ENCODE measurements at places on chromosomes 11 and 22.

DNA sequence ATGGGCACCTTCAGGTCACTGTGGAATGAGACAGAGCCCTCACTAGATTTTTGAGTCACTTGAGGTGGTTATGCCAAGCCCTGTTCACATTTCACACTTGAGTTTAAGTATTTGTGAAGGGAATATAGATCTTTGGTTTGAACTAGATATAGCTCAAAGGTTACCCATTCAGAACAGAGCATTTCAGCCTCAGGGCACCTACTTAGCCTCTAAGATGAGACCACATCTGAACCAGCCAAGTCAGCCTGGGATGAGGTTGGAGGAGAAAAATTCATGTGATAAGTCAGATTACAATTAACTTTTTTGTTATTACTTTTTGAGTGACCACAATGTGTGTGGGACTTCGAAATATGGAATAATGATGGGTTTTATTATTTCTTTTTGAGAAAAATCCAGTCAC is 127.8 kb downstream of the TEAD1 start:
- DNase-seq, result no peak

GRCh38 chr11:73671701-73672100 is 25.3 kb downstream of the PLEKHB1 start:
- no peak for DNase-seq

- DNase-seq, result no peak
Observed at GRCh38 chr11:71530602-71531001, 3.5 kb downstream of the KRTAP5-7 start.

DNA sequence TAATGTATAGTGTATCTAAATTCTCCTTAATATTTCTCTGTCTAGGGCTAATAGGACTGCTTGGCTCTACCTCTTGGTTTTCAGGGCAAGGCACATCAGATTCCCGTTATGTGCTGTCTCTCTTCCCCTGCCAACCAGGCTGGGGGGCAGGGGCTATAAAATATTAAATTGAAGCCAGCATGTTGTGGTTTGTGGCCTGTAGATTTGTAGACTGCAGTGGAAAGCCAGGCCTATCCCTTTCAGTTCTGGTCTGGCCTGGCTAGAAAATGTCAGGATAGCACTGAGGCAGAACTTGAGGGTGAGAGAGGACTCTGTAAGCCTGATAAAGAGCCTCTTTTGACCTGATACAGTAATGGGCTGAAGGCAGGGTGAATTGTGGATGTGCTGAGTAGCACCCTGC is 14.4 kb upstream of the GRK2 start:
- no peak for DNase-seq

- no peak for DNase-seq
Observed at GRCh38 chr22:20632082-20632481, 124.7 kb downstream of the MED15 start.

GRCh38 chr11:68057807-68058206 is 19.0 kb downstream of the TCIRG1 start:
- DNase-seq, result no peak

DNA sequence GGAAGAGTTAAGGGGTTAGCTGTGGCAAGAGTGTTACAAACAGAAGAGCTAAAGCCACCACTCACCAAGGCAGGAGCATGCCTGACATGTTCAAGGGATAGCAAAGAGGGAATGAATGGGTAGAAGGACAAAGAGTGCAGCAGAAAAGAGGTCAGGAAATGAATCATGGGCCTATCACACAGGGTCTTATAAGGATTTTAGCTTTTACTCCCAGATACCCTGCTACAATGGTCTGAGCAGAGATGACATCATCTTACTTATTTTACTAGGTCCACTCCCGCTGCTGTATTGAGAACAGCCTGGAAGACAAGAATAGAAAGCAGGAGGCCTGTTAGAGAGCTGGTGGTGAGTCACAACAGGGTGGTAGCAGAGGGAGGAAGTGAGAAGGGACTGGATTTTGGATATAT is 9.8 kb downstream of the TRAF6 start:
- DNase-seq, result no peak

- no peak for DNase-seq
Observed at GRCh38 chr22:44401783-44402110, 89.0 kb upstream of the SHISAL1 start.

DNA sequence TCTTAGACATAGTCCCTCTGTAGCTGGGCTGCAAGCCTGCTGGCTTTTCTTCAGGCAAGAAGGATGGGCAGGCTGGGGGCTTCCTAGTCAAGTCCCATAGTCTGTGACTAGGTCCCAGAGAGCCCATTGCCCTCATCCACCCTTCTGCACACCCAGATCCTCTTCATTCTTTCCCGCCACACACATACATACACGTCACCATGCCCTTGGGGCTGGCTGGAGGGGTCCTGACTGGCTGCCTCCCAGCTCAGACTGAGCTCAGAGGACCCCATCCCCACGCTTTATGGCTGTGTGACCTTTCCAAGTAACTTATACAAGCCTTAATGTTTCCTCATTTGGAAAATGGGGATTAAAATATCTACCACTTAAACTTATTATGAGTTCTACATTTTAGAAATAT is 13.5 kb upstream of the PPFIBP2 start:
- no peak for DNase-seq

DNA sequence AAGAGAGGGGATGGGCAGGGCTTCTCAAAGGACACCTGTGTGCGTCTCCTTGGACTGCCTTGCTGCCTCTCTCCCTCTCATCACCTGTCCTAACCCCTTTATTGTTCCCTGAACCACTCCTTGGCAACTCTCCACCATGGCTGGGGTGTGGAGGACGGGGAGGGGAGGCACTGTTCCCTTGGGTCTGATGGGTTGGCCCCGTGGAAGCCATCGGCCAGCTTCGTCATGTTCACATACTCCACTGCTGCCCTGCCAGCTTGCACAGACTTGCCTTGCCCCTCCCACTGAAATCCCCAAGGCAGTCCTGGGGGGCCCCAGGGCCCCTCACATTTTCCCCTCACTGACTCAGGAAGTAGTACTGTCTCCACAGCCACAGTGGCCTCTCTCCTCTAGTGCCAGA is 36.1 kb upstream of the LRRC32 start:
- DNase-seq, result no peak

DNA sequence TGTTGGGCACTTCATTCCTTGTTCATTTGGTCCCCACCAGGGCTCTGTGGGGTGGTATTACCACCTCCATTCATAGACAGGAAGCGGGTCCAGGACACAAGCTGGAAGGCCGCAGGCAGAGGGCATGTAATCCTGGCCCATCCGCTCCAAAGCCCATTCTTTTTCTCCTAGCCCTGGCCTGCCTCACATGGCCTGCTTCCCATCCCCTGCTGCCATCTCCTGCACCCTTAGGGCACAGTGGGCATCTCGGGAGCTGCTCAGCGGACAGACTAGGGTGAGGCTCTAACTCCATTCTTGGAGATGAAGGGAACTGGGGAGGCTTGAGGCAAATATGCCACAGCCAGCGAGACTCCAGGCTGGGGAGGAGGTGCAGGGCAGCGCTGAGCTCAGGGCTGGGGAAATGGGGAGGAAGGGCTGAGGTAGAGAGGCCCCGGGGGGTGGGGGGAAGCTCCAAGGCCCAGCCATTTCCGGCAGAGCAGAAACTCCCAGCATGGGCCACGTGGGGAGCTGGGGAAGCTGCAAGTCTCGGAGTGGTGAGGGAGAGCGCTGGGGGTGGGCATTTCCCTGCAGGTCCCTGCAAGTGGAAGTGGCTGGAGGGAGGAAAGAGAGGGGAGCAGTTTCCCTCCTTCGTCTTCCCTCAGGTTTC is 14.3 kb upstream of the BCL9L start:
- no peak for DNase-seq

- no peak for DNase-seq
Observed at GRCh38 chr11:104682206-104682605, 216.1 kb downstream of the CASP12 start.

- DNase-seq, result no peak
Observed at GRCh38 chr11:78351979-78352841, 65.4 kb downstream of the GAB2 start.

GRCh38 chr11:2381494-2382128 is 4.5 kb downstream of the CD81 start:
- no peak for DNase-seq

DNA sequence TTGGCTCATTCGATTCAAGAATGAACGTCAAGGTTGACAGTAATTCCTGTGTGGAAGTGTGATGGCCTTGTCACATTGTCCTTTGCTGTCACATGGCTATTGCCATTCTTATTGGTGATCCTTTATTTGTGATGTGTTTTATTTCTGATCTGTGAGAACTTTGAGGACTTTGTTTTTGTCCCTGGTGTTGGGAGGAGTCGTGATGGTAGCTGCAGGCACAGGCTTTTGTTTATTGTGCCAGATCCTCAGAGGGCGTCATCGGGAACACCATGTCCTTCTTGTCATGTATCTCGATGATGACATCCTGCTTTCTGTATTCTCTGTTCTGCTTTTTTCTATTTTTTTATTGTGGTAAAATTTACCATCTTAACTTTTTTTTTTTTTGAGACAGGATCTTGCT is 5.6 kb downstream of the PICK1 start:
- DNase-seq, result no peak

DNA sequence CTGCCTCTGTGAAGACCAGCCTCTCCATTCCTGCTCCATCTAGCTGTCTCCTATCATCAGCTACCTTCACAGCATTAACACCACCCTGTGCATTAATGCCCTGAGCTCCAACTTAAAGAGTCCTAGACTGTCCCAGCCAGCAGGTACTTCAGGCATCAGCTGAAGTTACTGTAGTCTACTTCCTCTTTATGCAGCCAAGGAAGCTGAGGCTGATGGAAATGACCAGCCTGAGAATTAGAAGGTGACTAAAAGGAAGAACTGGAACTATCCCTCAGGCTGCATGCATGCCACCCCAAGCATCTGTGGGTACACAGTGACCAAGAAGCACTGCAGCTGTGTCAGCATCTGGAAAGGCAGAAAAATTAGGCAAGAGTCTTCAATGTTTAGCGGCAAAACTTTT is 28.2 kb downstream of the MS4A10 start:
- DNase-seq, result no peak

GRCh38 chr11:15035283-15035682 is 38.1 kb upstream of the CALCB start:
- no peak for DNase-seq

- no peak for DNase-seq
Observed at GRCh38 chr22:29146771-29147170, 58.9 kb upstream of the EMID1 start.

DNA sequence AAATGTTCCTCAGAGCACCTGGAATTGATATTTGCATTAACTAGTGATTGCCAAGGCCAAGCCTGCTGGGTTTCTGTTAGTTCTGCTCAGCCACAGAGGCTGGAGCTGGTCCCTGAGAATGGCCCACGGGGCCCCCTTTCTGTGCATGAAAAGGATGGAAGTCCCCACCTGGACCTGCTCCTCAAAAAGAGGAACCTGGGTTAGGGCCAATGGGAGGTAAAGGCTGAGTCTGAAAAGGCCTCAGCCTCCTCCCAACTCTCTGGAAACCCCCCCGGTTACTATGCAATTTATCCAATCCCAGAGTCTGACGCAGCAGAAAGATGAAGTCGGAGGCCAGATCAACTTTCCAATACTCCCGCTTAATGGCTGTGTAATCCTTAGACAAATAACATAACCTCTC is 6.8 kb upstream of the CREB3L1 start:
- no peak for DNase-seq

DNA sequence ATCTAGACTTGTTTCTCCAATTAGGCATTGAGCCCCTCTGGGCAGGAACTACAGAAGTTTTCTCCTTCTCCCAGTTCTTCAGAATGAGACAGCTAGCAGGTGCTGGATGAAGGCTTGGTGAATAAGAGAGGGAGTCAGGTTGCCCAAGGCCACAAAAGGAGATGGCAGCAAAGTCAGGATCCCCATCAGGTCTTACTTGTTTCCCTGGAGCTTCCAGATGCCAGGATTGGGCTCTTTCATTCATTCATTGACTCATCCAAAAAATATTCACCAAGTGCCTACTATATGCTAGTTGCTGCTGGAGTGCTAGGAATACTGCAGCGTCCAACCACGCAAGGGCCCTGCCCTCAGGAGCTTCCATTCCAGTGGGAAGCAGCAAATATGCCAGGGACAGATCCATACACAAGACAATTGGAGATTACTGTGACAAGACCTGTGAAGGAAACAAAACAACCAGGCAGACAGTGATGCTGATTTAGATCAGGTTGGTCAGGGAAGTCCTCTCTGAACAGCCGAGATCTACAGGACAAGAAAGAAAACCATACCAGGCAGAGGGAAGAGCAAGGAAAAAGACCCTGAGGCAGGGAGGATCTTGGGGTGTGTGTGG is 24.6 kb upstream of the LMO1 start:
- DNase-seq, result no peak

- no peak for DNase-seq
Observed at GRCh38 chr11:112881461-112881860, 79.8 kb upstream of the NCAM1 start.

GRCh38 chr11:111719379-111719778 is 46.8 kb downstream of the PPP2R1B start:
- no peak for DNase-seq

GRCh38 chr11:123330948-123331347 is 99.1 kb upstream of the GRAMD1B start:
- DNase-seq, result no peak

- DNase-seq, result no peak
Observed at GRCh38 chr22:45878901-45879551, 97.9 kb downstream of the WNT7B start.

DNA sequence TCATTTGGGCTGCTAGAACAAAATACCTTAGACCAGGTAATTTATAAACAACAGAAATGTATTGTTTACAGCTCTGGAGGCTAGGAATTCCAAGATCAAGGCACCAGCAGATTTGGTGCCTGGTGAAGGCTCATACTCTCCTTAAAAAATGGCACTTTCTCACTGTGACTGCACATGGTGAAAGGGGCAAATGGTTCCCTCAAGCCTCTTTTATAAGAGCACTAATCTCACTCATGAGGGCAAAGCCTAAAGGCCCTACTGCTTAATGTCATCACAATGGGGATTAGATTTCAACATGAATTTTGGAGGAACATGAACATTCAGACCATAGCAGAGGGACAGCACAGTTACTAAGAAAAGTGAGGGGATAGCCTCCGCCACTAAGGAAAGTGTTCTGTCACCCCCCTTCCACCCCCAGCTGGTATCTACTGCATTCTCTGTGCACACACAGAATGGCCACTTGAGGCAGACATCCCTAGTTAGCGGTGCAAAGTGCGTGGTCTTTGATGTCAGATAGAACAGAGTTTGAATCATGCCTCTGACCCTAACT is 47.2 kb upstream of the CEP295 start:
- no peak for DNase-seq

- peak; percentile 61 for DNase-seq
Observed at GRCh38 chr22:29470159-29470855, 9.7 kb upstream of the NEFH start.

- no peak for DNase-seq
Observed at GRCh38 chr11:69972351-69972802, 105.7 kb upstream of the ANO1 start.

DNA sequence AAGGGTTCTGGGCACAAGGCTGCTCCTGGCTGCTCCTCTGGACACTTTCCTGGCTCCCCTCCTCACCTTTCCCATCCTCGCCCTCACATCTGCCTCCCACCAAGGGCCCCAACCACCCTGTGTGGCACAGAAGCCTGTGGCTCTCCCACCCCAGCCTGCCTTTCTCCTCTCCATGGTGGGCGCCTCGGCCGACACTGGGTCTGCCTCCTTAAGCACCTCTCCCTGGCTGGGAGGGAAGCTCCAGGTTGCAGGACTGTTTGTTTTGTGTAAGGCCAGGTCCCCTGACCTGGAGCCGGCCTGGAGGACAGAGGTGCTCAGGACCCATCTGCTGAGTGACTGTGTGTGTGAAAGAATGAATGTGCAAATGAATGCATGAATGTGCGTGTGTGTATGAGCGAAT is 14.1 kb downstream of the MUC6 start:
- no peak for DNase-seq

All from activated T-helper 9 cell treated with anti-CD3 and anti-CD28 coated beads, Interleukin-2, amount 50 U/mL, for 16 hours (primary cell).